ACHN (cell line): ENCODE measurements at places on chromosomes 1 and 21.

- DNase-seq: no peak
These were observed at the start of gene LCE2D for GRCh38 chr1:152663098-152663497. Gene LCE2D, plus strand, starts transcription at chr1:152663380. Its CDS starts 726 bp downstream, at chr1:152664106.

- no peak for DNase-seq
These were observed 46.5 kb downstream of the SAMD13 start for GRCh38 chr1:84347932-84348555.

- DNase-seq: no peak
These were observed 41.6 kb upstream of the GUCA2A start for GRCh38 chr1:42206164-42206563.

DNA sequence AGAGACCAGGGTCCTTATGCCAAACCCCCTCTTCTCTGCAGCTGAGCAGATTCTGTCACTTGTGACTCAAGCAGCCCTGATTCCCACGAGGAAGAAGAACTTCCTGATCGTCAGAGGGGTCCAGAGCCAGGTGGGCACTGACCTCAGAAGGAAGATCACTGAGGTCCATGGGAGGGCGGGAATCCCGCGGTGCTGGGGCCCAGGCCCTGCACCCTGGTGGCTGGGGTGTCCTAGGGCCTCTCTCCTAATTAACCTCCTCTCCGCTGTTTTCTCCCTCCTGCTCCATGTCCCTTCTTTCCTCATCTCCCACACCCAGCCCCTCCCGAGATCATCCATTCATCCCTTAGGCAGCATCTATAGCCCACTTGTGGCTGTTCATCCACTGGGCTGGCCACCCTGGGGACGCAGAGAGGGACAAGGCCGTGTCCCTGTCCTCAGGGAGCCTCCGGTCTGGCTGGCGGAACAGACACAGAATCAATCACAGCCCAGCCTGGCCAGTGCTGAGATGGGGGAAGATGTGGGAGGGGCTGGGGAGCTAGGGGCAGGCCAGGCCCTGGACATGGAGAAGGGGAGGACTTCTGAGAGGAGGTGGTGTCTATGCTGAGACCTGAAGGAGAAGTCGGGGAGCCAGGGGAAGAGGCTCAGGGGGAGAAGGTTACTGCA, 638.3 kb downstream of the MATN1 start:
- DNase-seq: no peak

- peak; percentile 21 for DNase-seq
These were observed 69.5 kb upstream of the ERRFI1 start for GRCh38 chr1:8095584-8095983.

GRCh38 chr1:51973587-51974474, 16.7 kb downstream of the RAB3B start:
- no peak for DNase-seq

DNA sequence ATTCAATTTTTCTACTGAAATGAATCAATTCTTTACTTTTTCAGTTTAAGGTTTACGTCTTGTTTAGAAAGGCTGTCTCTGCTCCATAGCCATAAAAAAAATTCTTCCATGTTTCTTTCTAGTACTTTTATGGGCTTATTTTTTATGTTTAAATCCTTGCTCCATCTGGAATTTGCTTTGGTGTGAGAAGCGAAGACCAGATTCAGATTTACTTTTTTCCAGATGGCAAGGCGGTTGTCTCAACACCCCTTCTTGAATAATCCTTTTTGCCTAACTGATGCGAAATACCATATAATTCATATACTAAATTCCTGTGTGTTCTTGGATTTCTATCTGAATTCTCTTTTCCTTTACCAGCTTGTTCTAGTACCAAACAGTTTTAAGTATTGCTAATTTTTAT, 101.5 kb downstream of the C1orf94 start:
- no peak for DNase-seq

- no peak for DNase-seq
These were observed 10.2 kb downstream of the GSTM3 start for GRCh38 chr1:109730666-109731065.

DNA sequence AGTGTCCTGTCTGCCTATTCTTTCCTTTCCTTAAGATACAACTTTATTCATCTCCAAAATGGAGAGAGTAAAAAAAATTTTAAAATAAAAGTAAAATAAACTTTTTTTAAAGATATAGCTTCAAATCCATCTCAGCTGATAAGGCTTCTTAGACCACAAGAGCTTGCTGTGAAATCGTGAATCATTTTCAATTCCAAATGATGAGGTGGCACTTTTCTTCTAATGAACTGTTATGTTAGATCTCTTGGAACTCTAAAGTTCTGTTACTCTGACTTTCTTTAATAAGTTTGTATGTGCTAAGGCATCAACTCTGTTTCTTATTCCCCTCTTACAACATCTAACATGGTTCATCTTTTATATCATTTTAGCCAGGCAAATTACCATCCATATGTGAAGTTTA, 4.5 kb downstream of the SH3GLB1 start:
- DNase-seq: no peak

DNA sequence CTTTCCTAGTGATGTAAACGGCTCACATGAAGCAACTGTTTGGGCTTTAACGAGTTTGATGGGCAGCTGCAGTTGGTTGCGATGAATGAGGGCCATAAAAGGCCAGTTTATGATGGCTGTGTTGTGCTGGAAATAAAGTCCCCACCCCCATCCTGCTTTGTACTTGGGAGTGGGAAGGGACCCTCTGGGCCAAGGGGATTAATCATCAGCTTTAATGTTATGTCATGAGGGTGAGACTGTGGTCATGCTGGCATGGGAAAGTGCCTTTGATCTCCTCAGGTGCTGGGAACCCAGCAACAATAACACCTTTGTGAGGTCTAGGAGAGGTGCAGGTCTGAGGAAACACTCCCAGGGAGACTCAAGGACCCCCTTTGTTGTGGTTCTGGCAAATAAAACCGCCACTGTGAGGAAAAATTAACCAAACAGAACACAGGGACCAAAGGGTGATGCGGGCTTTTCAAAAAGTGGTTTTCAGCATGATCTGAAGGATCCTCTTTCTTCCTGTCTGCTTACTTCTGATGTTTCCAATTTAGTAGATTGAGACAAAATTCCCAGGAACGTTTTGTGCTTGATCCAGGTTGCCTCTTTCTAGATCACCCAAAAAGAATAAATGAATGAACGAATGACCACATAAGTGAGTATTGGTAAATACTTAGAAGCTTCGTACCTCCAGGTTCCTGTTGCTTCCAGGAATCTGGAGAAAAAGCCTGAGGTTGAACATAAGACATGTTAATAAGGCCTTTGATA, 257.8 kb upstream of the HOOK1 start:
- DNase-seq: no peak

- no peak for DNase-seq
These were observed 62.2 kb downstream of the S100B start for GRCh38 chr21:46542588-46543124.

DNA sequence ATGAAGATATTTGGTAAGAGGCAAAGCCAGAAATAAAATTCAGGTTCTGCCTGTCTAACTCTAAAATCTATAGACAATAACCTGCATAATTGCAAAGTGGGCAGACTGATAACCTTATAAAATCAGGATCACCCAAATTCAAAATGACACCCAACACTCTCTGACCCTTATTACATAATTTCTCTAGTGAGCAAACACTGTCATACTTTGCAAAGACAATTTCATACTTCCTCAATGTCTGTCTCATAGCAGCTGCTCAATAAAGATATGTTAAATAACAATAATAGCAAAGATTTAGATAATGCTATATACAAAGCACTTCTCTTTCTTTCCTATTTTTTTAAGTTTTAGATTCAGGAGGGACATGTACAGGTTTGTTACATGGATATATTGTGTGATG, 118.5 kb downstream of the UCHL5 start:
- DNase-seq: no peak

GRCh38 chr1:64472805-64473204, 2.9 kb downstream of the CACHD1 start:
- DNase-seq: no peak

- DNase-seq: peak; percentile 77
These were observed 45.1 kb downstream of the SLC2A1 start for GRCh38 chr1:42913426-42914091.

- DNase-seq: peak; percentile 54
These were observed 54.0 kb downstream of the PIK3CD start for GRCh38 chr1:9705337-9706093.

GRCh38 chr1:201739492-201740085, 89.4 kb upstream of the IPO9 start:
- peak; percentile 14 for DNase-seq
